ENCODE measurements at places on chromosomes 1 and 21.

DNA sequence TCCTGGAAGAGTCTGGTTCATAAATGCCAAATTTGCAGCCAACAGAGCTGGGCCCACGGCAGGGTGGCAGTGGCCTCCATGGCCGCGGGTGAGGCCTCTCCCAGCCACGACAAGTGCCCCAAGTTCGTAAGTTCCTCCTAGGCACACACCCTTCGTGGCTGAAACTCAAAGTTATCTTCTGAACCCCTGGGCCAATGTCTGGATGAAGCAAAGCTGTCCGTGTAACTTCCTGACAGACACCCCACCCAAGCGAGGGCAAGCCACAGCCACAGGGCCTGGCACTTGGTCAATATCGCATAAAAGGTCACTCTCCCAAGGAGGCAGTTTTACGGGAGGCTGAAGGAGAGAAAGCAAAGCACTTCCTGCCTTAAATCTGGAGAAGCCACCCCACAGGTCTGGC is 27.8 kb upstream of the GPR153 start:
- no peak for DNase-seq

DNA sequence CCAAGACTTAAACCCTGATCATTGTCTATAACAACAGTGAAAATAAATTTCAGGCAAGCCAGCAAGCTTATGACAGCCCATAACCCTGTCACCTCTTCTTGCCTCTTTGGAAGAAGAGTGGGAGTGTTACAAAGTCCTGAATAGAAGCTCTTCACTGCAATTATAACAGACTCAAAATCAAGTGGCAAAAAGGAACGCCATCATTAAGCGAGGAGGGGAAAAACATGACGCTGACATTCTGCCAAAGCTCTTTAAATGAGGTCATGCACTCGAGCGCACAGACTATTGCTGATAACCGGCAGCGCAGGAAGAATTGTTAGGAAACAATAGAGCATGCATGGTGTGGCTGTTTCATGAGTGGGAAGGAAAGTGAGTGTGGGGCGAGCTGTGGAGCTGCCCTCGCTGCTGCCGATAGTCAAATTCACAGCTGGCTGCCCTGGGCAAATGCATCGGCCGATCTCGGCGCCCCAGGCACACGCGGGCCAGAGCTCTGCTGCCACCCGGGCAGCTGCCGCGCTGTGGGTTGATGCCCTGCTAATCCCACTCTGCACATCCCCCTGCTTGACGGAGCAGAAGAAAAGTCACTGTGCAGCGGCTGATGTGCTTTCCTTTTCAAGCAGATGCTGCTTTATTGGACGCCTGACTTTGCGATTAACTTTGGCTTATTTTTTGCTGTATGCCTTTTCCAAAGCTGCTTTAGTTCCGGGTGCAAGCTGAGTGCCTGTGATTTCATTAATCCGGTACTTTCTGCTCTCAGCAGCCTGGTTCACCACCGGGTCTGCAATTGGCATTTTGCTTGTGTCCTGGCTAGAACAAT is 102.4 kb upstream of the ST6GALNAC5 start:
- DNase-seq = peak; percentile 18

GRCh38 chr1:201310986-201311355 is 27.7 kb downstream of the PKP1 start:
- DNase-seq = no peak

- DNase-seq = no peak
These were observed 2.7 kb downstream of the PDIK1L start for GRCh38 chr1:26114165-26114927.

DNA sequence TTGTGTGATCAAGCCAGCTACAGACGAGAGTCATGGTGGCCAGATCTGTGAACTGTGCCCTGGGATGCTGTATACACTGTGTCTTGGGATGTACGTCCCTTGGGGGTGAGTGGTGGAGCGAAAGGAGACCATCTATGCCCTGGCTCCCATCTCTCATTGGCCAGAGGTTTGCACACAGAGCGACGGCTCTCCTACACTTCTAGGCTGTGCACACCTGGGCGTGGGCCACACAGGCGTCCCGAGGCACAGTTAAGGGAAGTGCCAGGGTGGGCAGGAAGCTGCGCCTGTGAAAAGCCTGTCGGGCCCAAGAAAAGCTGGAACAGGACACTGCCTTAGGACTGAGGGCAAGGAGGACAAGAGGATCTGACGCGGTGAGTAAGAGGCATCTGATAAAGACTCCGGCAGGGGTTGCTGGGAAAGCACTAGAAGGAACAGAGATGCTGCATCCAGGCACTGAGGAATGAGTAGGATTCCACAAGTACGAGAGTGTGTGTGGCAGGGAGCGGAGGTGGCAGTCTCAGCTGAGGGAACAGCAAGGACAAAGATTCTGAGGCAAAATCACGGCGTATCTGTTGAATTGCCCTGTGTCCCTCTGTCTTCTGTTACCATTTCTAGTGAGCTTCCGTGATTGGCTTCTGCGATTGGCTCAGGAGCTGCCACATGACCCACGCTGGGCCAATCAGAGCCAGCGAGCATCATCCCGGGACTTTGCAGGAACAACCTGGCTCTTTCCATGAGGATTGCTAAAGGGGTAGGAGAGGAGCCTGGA is 67.9 kb upstream of the ZBTB40 start:
- DNase-seq = peak; percentile 43

DNA sequence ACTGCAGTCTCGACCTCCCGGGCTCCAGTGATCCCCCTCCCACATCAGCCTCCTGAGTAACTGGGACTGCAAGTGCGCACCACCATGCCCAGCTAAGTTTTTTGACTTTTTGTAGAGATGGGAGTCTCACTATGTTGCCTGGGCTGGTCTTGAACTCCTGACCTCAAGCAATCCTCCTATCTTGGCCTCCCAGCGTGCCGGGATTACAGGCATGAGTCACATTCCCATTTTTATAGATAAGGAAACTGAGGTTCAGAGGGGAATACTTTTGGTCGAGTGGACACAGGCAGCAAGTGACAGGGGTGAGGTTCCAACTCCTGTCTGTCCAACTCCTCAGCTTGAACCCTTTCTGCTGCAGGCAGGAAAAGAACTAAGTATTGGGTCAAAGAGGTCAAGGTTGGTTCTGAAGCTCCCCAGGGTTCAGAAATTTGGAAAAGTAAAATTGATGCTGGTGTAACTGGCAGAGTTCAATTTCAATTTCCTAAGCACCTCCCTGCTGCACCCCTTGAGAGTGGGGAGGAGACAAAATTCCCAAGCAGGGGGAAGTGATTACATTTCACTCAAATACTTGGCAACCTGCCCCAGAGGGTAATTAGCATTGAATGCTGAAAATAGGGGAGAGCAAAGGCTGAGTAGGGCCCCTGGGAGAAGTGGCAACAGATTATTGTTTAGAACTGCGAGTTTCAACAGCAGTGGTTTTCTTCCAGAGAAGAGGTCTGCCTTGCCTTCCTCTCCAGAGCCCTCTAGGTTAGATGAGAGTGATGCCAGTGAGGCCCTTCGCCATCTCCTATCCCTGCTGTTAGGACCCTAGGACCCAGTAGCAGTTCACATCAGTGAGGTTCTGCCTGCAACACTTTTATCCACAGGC is 17.5 kb upstream of the ALPL start:
- no peak for DNase-seq

- no peak for DNase-seq
These were observed 1037.4 kb upstream of the TMPRSS15 start for GRCh38 chr21:19440792-19441655.

- peak; percentile 56 for DNase-seq
These were observed 1.2 kb downstream of the MIER1 start for GRCh38 chr1:66925944-66926343.

GRCh38 chr1:172163498-172164215 is 256.8 kb upstream of the C1orf105 start:
- no peak for DNase-seq

DNA sequence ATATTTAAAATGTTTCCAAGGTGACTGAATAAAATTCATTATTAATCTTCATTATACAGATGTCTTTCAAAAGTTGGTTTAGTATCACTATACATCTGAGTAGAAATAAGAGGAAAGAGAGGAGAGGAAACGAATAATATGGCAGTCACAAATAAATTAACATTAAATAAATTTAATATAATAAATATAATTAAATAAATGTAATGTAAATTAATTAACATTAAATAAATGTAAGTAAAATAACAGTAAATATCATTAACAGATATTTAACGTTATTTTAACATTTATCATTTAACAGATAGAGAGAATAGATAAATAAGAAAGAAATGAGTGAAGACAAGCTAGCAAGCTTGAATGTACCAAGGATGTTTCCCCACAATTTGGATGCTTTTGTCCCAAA is 592.7 kb downstream of the NEGR1 start:
- DNase-seq = no peak

DNA sequence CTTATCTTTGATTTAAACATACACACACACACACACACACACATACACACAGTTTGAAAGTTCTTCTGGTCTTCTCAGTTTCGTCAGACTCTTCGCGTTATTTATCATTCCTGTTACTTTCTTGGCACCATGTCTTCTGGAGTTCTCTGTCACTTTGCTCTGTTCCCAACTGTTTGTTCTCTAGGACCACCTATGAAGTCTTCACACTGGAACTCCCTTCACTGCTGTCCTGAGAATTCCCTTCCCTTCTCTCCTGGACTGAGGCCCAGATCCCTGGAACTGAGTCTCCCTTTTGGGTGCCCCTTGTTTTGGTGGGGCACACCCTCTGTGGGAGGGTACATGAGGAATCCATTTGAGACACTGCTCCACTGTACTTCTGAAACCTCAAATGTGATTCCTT is 30.5 kb downstream of the ALG14 start:
- DNase-seq = no peak

- DNase-seq = no peak
These were observed 229.5 kb upstream of the VAMP3 start for GRCh38 chr1:7541629-7542028.

DNA sequence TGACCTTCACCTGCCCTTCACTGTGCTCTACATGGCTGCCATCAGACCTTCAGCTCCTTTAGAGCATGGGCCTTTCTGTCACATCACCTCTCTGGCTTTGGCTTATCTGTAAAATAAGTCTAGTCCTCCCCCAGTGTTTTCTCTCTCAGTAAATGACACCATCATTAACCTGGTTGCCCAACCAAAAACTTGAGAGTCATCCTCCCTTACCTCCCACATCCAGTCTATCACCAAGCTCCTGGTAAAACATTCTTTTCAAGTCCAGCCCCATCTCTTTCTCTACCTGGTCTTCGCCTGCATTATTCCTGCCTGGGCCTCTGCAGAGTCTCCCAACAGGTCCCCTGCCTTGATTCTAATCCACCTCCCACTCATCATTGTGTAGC is 13.1 kb downstream of the SLC26A9 start:
- DNase-seq = no peak

- no peak for DNase-seq
These were observed 348.6 kb downstream of the USP25 start for GRCh38 chr21:16078382-16078781.

- DNase-seq = no peak
These were observed 244.7 kb upstream of the IRF2BP2 start for GRCh38 chr1:234854645-234855039.

DNA sequence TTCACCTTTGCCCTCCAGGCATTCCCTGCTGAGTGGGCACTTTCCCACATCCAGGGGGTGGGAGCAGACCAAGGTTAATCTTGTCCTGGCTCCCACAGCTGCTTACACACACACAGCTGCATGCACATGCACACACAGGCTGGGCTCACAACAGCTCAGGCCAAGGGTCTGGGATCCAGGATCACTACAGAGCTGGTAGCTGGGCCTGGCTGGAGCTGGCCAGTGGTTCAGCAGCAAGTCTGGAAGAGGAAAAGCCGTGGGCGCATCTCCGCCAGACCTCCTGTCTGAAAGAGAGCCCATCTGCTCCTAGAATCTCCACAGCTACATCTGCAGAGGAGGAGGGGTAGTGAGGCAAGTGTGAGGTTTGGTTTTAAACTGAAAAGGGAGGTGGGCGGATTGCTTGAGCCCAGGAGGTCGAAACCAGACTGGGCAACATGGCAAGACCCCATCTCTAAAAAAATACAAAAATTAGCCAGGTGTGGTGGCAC is 3.8 kb downstream of the CDK18 start:
- DNase-seq = no peak

DNA sequence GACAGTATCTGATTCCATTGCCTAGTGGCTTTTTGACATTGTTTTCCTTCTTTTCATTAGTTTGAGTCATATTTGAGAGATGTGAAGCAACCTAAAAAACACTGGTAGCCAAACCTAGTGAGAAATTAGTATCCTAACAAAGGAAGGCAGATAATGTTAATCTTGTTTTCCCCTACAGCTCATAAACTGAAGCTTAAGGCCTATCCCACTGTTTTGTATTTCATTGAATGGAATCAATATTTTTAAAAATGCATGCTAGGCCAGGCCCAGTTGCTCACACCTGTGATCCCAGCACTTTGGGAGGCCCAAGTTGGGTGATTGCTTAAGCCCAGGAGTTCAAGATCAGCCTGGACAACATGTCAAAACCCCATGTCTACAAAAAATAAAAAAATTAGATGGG is 1.2 kb downstream of the CR1L start:
- DNase-seq = no peak

- no peak for DNase-seq
These were observed 20.4 kb upstream of the LBR start for GRCh38 chr1:225448146-225448805.

- DNase-seq = no peak
These were observed 163.4 kb upstream of the USP24 start for GRCh38 chr1:55378582-55378981.

DNA sequence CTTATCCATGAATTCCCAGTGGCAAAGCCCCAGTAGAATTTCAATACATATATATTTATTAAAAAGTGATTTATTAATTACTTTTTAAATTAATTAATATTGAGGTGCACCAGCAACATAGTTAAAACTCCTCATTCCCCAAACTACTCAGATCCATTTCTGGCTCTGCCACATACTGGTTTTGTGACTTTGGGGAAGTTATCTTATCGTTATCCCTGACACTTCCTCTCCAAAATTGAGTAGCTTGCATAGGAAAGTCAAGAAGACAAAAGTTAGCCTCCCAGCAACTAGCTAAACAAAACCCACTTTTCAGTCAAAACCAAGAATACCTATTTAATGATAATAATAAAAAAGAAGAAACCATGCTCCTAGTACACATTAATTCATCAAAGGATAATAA is 35.9 kb downstream of the TCP10L start:
- DNase-seq = no peak

DNA sequence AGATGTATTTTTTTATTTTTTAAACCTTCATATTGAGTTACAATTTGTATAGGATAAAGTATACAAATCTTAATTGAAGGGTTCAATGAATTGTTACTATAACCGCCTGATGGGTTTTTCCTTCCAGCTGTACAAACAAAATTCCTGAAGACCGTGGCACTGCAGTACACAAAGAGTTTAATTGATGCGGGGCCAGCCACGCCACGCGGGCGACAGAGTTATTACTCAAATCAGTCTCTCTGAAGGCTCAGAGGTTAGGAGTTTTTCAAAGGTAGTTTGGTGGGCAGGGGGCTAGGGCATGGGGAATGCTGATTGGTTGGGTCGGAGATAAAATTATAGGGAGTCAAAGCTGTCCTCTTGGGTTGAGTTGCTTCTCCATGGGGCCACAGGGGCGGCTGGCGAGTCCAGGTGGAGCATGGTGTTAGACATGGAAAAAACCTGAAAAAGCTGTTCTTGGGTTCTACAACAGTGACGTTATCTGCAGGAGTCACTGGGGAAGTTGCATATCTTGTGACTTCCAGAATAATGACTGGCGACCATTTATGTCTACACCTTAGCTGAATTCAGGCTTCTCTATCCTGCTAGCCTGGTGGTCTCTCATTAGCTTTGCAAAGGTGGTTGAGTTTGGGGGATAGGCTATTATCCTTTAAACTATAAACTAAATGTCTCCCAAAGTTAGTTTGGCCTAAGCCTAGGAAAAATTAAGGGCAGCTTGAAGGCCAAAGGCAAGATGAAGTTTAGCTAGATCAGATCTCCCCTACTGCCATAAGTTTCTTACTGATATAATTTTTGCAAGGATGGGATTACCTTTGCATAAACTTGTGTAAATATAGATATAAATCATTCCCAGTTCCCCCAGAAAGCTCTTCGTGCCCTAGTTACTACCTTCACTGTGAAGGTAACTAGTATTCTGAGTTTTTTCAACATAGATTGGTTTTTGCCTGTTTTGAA is 13.0 kb upstream of the TMEM9 start:
- DNase-seq = no peak
